ENCODE measurements at places on chromosomes 4 and X.
A peak's percentile ranks its signal among the peaks of the same experiment; 100 is the strongest.

- no peak for DNase-seq
These were observed 1.0 kb downstream of the ACSL1 start for GRCh38 chr4:184824776-184825084.

DNA sequence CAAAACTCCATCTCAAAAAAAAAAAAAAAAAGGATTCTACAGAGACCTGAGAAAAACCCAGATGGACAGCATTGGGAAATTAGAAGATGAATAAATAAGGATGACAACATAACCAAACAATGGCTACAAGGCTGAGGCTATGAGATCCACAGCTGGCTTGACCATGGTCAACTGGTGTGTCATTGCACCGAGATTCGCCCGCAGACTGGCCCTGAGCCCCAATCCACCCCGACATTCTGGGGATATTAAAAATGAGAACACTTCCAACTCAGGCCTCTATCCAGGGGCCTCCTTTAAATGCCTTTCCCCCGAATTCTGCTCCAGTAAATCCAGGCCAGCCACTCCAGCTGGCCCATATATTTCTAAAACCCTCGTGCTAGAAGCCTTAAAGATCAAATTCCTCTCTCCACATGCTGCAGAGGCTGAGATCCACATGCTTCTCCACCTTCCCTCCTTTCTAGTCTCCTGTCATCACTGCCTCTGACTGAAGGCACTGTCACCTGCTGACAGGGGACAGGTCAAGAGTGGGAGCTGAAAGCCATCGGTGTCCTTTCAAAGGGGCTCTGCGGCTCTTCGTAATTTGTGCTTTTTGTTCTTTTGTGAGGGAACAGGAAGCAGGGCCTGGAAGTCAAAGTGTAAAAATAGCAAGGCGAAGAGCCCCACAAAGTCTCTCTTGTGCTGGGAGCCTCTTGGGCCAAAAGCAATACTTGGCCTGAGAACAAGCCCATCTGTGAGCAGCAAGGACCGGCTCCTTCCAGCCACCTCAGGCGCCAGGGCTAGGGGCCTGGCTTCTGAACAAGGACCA lies 203.7 kb downstream of the NSUN7 start:
- DNase-seq, result no peak

- no peak for DNase-seq
These were observed 137.4 kb downstream of the BMP15 start for GRCh38 chrX:51047950-51048349.

DNA sequence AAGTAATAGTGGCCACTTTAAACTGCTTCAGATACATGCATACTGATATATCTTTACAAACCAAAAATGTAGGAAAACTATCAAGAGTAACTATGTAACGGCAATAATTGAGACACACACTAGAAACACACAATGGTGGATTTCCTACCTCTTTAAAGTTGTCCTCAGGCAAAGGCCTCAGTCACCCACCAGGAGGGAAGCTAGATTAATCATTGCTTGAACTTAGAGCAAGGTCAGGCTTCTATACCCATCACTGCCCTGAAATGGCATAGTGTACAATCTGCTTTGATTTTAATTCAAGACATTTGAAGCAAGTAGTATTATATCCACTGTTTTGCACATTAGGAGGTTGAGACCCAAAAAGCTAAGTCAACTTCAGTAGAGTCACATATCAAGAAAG lies 110.9 kb downstream of the AREG start:
- DNase-seq, result no peak

GRCh38 chrX:35842674-35843073 lies 44.5 kb downstream of the MAGEB16 start:
- peak; percentile 16 for DNase-seq

- no peak for DNase-seq
These were observed 21.8 kb upstream of the GBA3 start for GRCh38 chr4:22670956-22671355.

- DNase-seq, result no peak
These were observed 31.7 kb downstream of the TXK start for GRCh38 chr4:48102303-48102702.

DNA sequence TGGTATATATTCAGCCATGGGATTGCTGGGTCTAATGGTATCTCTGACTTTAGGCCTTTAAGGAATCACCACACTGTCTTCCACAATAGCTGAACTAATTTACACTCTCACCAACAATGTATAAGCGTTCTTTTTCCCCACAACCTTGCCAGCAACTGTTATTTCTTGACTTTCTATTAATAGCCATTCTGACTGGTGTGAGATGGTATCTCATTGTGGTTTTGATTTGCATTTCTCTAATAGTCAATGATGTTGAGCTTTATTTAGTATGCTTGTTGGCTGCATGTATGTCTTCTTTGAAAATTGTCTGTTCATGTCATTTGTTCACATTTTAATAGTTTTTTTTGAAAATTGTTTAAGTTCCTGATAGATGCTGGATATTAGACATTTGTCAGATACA lies 235.2 kb downstream of the HEPH start:
- no peak for DNase-seq

GRCh38 chr4:52959541-52959940 lies 97.4 kb downstream of the RASL11B start:
- DNase-seq, result no peak

GRCh38 chrX:155086202-155086840 lies 15.0 kb downstream of the BRCC3 start:
- peak; percentile 36 for DNase-seq

- no peak for DNase-seq
These were observed 138.9 kb downstream of the DCLK2 start for GRCh38 chr4:150217192-150217591.

- no peak for DNase-seq
These were observed 188.0 kb upstream of the C1QTNF7 start for GRCh38 chr4:15239866-15240265.

GRCh38 chr4:87377816-87378215 lies 13.2 kb downstream of the HSD17B11 start:
- no peak for DNase-seq

DNA sequence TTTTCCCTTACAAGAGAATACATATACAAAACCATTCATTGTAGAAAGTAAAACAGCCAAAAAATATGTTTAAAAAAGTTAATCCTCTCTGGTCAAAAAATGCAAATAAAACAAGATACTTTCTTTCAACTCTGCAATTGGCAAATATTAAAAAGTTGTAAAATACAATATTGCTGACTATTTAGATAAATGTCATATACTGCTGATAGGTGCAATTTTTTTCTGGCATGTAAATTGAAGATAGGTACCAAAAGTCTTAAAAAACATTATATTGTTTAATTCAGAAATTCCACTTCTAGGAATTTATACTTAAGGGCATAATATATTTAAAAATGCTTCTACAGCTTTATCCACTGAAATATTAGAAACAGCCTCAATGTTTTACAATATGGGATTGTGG lies 66.4 kb upstream of the TLL1 start:
- no peak for DNase-seq

- no peak for DNase-seq
These were observed 768.2 kb downstream of the KCTD8 start for GRCh38 chr4:43680421-43680820.

GRCh38 chr4:56288663-56289062 lies 98.6 kb downstream of the AASDH start:
- no peak for DNase-seq

GRCh38 chr4:145276050-145276449 lies 95.7 kb upstream of the OTUD4 start:
- DNase-seq, result no peak

DNA sequence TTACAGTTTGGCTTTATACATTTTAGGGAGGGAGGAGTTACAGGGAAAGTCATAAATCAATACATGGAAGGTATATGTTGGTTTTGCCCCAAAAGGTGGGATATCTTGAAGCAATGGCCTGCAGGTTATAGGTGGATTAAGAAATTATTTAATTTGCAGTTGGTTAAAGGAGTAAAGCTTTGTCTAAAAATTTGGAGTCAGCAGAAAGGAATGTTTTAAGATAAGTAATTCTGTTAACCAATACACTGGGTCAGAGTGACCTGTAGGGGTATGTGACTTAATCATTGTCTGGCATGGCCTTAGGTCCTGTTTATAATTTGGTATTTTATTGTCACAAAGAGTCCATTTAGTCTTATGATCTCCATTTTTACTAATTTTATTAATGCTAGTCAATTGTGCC lies 115.0 kb downstream of the AGTR2 start:
- no peak for DNase-seq

DNA sequence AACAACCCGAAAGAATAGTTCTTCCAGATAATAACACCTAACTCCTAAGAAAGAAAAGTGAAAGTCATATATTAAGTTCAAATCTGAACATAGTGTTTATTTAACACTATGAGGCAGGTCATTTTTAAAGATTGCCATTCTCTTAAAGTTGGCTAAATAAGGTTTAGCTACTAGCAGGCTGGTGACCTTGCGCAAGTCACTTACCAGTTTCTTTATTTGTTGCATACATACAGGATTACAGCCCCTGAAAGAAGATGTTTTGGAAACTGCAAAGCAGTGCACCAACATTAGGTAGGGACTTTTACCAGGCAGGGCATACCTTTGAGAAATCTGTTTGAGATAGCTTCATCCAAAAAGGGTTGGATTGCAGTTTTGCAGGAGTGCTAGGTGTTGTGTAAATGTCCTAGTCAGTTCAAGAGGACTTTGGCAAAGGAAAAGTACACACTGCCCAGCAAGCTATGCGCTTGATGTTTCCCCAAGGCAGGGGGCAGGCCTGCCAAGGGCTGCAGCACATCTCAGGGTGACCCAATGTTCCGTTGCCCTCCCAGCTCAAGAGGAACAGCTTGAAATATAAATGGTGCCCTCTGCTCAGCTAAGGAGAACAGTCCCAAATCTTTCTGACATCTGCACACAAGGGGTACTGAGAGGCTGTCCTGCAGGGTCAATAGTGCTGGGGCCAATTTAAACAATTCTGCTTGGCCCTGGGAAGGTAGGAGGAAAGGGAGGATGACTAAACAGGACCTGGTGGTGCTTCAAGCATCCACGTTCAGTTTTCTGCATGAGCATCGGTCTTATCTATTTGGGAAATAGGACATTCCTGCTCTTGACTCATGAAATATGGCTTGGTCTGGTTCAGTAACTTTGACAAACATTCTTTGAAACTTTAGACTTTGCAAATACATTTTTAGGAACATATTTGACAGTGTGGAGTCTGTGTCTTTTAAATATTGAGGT lies 130.8 kb downstream of the COL4A6 start:
- no peak for DNase-seq

- DNase-seq, result no peak
These were observed 72.8 kb upstream of the MAPK10 start for GRCh38 chr4:86432559-86433134.

- no peak for DNase-seq
These were observed 81.4 kb downstream of the RBM47 start for GRCh38 chr4:40548256-40548655.

DNA sequence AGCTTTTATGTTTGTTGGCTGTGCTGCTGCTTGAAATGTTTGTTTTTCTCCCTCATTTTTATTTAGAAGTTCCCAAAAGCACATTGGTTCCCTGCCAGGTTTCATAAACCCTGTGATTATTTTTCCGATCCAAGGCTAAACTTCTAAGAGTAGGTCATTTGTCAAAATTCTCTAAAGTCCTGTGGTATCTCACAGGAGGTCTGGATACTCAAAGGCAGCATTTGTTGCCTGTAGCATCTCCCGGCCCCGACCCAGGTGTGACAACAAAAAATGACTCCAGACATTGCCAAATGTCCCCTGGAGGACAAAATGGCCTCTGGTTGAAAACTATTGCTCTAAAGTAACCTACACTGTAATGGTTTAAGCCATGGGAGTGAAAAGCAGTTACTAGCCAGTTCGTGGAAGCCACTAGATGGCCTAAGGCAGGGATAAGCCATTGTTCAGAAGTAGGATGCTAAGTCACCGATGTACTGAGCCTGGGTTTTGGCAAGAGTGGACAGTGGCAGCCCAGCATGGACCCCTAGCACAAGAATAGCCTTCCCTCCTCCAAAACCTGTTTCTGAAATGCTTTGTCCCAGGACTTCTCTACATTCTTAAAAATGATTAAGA lies 256.1 kb downstream of the THOC2 start:
- DNase-seq, result no peak

GRCh38 chr4:159010563-159011260 lies 92.2 kb upstream of the RAPGEF2 start:
- no peak for DNase-seq

GRCh38 chr4:82005158-82005557 lies 368.6 kb downstream of the HNRNPD start:
- no peak for DNase-seq

- no peak for DNase-seq
These were observed 1047.6 kb upstream of the PCDH10 start for GRCh38 chr4:132101526-132101925.

GRCh38 chr4:103996637-103997036 lies 276.9 kb upstream of the TACR3 start:
- no peak for DNase-seq

GRCh38 chrX:15468036-15468435 lies 25.1 kb downstream of the PIR start:
- no peak for DNase-seq

DNA sequence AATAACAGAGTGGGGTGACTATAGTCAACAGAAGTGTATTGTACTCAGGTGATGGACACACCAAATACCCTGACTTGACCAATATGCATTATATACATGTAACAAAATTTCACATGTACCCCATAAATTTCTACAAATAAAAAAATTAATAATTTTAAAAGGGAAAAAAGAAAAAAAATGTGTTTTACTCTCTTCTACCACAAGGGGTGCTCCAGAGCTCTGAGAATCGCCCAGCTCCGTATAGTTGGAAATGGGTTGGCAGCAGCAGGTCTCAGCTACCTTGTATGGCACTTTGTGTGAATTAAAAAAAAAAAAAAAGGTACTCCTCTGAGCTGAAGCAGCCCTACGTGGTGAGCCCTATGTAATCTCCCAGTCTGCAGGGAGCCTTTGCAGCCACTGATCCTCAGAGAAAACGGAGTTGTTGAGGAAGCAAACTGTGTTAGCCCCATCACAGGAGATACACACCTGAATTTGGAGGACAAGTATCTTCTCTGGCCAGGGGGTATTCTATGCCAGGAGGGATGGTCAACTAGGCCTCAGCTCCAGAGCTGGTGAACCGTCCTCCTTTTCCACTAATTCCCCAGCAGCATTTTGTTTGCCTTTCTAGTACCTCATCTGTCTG lies 17.2 kb upstream of the POLA1 start:
- peak; percentile 7 for DNase-seq

DNA sequence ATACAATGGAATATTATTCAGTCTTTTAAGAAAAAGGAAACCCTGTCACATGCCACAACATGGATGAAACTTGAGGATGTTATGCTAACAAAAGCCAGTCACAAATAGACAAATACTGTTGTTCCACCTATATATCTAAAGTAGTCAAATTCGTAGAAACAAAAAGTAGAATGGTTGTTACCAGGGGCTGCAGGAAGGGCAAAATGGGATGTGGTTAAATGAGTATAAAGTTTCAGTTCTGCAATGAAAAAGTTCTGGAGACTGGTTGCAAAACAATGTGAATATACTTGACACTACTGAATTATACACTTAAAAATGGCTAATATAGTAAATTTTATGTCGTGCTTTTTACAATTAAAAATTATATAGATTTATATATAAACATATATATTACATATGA lies 12.2 kb downstream of the SPOCK3 start:
- no peak for DNase-seq

DNA sequence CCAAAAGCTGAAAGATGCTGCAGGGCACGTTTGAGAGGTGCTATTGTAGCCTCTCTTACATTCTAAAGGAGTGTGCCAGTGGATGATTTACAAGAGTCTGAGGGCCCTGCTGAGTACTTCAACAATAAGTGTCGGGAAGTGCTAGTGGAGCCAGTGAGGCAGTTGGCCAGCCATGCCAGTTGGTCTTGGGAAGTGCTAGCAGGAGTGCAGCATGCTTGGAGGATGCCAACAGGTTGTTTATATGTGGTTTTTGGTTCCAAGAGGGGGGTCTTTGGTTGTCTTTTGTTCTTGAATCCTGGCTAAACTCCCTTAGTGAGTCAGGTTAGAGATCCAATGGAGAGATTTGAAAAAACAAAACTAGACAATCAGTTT lies 335.3 kb downstream of the PABPC4L start:
- DNase-seq, result no peak

GRCh38 chr4:8892556-8893226 lies 21.1 kb upstream of the HMX1 start:
- no peak for DNase-seq
